ENCODE measurements at places on chromosomes 6 and 20.

DNA sequence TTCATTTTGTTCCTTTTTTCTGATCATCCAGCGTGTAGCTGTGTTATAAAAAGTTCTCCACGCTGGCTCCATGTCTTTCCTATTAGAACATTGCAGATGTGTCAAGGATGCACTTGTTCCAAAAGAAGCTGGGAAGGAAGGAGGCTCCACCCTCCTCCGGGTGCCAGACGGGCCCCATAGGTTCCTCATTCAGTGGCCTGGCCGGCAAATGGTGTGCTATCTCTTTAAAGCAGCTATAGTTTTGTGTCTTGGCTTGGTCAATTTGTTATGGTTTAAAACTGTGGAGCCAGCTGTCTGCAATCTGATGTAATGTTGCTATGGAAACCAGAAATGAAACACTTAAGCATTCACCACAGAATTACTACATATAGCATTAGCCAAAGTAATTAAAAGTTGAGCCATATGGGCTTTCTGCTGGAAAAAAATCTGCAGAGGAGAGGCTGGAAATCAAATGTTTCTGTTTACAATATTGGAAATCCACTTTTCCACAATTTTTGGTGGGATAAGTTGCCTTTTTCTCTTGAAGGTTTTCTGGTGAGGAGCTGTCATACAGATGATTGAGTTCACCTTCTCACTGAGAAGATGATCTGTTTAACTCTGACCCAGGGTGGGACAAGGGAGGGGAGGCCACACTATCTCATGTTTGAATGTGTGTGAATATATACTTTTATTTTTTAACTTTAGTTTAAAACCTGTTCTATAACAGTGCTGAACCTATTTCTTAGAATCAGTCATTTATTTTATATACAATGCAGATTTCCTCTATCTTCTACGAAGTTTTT, 167.4 kb downstream of the SASH1 start:
- DNase-seq, result peak; percentile 83

DNA sequence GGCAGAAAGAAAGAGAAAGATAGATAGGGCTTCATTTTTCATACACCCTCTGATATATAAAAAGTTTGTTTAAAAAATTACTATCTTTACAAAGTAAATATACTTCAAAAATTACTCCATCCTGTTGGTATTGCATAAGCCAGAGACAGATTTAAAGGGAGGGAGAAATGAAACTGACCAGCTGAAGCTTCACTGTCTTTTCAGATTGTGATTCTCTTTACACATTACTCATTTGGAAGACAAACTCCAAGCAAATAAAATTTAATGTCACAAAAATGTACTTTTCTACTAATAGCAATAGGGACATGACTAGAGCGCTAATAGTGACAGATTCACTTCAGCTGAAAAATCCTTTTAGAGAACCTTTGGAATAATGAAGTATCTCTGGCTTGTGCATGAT, 38.6 kb upstream of the MARCKS start:
- DNase-seq, result no peak

GRCh38 chr6:116217069-116217468, 36.8 kb downstream of the TSPYL4 start:
- no peak for DNase-seq

- peak; percentile 95 for DNase-seq
These were observed at the start of gene SRPK1 for GRCh38 chr6:35920793-35921732. Gene SRPK1, minus strand, starts transcription at chr6:35921098. Its CDS starts 42 bp downstream, at chr6:35921056.

GRCh38 chr6:126100386-126100785, 114.0 kb downstream of the TRMT11 start:
- no peak for DNase-seq

DNA sequence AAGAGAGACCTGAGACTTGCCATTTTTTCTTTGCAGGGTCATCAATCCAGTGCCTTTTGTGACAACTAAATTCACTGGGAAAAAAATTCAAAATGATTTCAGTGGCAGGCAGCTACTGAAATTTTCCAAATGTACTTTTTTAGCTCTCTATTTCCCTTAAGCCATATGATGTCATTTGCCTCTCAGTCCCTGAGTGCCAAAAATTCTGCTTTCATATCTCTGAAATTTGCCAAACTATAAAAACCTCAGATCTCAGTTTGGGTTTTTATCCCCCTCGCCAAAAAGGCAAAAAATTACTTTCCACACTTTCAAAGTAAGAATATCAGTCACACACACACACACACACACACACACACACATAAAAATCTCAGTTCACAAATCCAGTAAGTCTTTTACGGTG, 651.3 kb upstream of the ARID1B start:
- no peak for DNase-seq

- no peak for DNase-seq
These were observed 9.5 kb downstream of the BCLAF1 start for GRCh38 chr6:136280032-136280609.

DNA sequence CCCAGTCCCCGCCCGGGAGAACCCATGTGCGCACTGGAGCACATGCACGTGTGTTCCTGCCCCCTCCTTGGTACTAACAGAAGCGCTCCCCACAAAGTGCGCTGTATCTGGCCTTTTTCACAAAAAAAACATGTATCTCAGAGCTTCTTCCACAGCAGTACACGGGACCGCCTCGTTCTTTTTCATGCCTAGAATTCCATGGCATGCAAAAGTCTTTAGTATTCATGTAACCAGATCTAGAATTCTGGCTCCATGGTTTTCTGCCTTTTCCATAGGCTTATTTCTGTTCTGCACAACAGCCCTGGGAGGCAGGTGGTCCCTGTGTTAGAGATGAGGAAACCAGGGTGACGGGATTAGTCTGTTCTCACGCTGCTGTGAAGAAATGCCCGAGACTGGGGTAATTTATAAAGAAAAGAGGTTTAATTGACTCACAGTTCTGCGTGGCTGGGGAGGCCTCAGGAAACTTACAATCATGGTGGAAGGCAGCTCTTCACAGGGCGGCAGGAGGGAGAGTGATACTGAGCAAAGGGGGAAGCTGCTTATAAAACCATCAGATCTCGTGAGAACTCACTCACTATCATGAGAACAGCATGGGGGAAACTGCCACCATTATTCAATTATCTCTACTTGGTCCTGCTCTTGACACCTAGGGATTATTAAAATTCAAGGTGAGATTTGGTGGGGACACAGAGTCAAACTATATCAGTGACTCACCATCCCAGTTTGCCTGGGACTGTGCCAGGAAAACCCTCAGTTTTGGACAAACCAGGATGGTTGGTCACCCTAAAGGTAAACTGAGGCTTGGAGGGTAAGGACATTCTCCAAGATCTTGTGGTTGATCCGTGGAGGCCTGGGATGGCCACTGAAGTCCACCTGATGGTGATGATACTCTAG, 41.0 kb downstream of the C20orf203 start:
- DNase-seq, result peak; percentile 34

- DNase-seq, result peak; percentile 88
These were observed 278.4 kb downstream of the LRFN2 start for GRCh38 chr6:40308533-40309306.

- no peak for DNase-seq
These were observed 99.8 kb downstream of the HIVEP2 start for GRCh38 chr6:142845143-142845571.

GRCh38 chr20:56173438-56173837, 75.1 kb upstream of the MC3R start:
- no peak for DNase-seq
